ENCODE measurements at places on chromosomes 2 and 18.

DNA sequence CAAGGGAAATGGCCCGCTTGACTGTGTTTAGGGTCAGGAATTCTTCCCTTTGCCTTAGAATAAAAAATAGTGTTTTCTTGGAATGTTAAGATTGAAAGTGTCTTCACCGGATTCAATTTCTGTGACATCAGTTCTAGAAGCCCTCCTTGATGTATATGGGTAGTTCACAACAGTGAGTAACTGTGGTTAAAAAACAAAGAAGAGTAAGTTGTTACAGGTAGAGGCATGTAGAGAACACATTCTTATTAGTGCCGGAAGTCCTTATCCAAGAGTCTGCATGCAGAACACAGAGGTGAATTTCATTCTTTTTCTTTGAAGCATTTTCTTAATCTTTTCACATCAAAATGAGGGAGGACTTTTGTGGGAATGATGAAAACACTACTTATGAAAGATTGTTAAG is 105.5 kb downstream of the FMNL2 start:
- DNase-seq = no peak

DNA sequence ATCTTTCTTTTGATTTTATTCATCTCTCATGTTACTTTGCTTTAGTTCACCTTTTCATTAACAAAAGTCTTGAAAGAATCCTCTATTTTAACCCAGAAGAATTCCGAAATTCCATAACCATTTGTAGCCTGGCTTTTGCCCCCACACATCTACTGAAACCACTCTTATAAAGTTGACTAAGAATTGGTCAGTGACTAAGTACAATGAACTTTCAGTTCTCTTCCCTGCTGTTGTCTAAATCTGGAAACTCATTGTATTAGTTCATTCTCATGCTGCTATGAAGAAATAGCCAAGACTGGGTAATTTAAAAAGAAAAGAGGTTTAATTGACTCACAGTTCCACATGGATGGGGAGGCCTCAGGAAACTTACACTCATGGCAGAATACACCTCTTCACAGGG is 49.9 kb upstream of the PNPT1 start:
- DNase-seq = no peak

DNA sequence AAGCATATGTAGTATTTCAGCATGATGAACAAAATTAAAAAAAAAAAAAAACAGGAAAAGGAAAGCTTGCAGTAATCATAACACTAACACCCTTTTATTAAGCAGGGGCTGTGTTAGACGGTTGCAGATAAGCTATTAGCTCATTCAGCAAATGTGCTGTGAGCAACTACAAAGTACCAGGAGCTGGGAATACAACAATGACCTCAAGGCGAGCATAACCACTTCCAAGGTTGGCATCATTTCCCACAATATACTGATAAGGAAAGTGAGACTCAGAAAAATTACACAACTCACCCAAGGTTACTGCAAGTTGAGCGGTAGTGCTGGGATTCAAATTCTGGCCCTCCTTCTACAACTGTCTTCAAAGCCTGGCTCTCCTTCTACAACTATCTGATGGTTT is 38.2 kb upstream of the ACTR3 start:
- no peak for DNase-seq

GRCh38 chr18:35732636-35733035 is 151.1 kb downstream of the GALNT1 start:
- no peak for DNase-seq

DNA sequence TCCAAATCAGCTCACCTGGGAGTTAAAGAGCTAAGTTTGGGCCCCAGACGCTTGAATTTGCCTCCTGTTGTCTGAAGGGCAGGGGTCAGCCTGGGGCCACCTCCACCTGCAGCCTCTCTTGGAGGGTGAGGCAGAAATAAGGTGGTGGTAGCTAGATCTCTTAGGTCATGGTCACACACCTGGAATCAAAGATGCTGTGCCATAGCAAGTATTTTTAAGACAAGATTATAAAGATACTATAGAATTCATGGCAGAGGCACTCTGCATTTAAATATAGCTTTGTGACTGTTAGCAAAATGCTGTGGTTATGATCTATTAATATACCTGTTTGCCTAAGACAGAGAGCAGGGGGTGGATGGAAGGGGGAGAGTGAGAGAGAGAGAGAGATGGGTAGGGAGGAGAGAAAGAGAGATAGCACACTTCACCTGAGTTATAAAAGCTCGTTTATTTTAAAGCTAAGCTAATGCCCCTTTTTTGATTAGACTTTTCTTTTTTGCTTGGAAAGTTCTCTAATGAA is 242.7 kb downstream of the TMEM182 start:
- no peak for DNase-seq

- no peak for DNase-seq
Observed at GRCh38 chr2:224646242-224646846, 61.2 kb upstream of the CUL3 start.

- no peak for DNase-seq
Observed at GRCh38 chr18:6414118-6414722, 491 bp downstream of the L3MBTL4 start.

DNA sequence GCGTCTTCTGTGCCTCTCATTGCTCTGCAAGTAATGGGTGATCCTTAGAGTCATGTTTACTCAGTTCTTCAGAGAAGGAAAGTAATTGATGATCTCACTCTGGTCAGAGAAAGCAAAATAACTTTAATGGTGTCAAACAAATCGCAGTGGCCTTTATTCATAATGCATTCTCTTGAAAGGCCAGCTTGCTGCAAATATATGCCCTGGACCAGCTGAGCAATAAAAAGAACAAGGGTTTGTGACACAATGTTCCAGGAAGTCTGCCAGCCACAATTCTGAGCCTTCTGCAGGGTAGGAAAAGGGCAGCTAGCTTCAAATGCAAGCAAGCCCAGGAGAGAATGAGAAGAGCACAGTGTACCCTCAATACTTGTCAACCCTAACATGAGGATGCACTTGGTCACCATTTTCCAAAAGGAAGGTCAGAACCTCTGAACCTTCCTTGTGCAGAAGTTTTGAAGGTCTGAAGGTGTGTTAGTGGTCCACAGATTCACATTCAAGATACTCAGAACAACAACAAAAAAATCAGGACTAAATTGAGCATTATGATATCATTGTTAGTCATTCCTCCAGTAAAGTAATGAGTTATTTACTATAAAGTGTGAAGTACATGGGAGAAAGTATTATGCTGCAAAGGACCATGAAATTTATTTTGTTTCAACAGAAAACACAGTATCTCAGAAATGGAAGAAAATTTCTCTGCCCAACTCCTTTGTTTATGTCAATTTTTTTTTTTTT is 355.6 kb downstream of the PAX3 start:
- no peak for DNase-seq

GRCh38 chr2:208031608-208032019 is 6.3 kb upstream of the PLEKHM3 start:
- DNase-seq = no peak

DNA sequence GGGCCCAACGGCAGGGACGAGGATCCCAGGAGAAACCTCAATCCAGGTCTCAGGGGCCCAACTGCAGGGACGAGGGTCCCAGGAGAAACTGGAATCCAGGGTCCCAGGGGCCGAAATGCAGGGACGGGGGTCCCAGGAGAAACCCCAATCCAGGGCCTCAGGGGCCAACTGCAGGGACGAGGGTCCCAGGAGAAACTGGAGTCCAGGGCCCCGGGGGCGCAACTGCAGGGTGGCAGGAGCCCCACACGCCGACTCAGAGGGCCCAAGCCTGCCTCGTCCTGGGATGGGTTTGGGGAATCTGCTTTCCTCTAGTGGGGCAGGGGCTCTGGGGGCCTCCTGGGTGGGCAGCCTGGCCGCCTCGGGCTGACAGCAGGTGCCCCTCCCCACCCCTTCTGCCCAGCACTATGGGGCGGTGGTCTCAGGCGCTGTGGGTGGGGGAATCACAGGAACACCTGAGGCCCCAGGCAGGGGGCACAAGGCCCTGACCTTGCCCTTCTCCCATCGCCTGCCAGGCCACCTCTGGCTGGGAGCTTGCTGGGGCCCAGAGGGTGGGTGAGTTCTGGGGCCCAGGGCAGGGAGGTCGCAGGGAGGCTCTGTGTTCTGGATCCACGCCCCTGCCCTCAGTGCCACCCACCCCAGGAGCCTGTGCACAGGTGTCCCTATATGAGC is 7.1 kb downstream of the RTP5 start:
- no peak for DNase-seq

DNA sequence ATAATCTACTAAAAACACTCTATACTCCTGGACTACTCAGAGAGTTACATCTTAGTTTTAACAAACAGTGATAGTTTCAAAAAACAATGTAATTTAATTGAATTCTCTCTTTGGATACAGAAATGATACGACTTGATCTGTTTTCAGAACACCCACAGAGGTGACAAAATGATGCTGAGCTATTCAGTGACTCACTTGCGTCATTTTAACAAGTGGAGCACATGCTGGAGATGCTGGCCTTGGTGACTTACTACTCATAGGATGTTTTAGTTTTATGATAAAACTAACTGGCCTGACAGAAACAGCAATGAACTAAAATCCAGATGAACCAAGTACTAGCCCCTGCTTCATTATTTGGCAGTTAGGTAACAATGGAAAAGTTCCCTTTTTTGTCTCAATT is 101.3 kb upstream of the ITGB6 start:
- DNase-seq = no peak

GRCh38 chr2:98459496-98460175 is 15.0 kb downstream of the INPP4A start:
- DNase-seq = no peak

- DNase-seq = no peak
Observed at GRCh38 chr2:182088681-182089320, 103.1 kb downstream of the PPP1R1C start.

DNA sequence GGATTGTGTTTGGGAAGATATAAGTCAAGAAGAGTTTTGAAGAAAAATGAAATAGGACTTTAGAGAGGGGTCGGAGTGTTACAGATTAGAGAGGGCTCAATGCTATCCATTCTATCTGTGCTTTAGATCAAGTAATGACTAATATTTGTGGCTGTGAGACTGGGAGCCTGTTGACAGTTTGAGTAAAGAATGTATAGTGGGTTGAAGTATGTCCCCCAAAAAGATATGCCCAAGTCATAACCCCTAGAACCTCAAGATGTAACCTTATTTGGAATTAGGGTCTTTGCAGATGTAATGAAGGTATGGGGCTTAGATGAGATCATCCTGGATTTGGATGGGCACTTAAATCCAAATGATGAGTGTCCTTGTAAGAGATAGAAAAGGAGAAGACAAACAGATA is 55.3 kb upstream of the SERPINE2 start:
- no peak for DNase-seq

DNA sequence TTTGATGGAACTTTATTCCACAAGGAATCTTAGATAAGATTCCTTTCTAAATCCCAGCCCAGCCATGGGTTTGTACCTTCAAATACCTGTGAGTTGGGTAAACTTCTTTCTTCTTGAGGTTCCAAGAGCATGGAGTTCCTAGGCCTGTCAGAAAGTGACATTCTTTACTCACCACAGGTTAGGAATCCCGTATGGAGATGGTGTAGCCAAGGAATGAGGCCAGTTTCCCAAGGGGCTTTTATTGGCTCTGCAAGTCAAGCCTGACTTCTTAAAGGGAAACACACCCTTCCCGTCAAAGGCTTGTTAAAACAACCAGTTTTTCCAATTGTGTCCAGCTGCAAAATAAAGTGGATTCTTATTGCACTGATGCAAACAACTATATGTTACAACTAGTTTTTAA is 45.8 kb downstream of the STK17B start:
- no peak for DNase-seq

DNA sequence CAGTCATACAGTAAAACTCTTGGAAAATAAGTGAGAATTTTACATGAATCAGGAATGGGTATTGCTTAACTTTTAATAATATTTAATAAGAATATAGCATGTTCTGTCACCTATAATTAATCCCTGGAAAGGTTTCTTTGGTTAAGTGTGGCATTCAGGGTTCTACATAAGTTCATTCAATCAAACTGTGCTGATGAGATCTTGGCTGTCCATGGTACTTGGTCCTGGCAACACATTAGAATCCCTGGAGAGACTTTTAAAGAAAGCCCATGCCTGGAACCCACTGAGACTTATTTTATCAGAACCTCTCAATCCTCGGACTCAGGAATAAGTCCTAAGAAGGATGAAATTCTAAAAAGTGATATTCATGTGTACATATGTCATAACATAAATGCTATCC is 60.3 kb downstream of the CERKL start:
- DNase-seq = no peak

DNA sequence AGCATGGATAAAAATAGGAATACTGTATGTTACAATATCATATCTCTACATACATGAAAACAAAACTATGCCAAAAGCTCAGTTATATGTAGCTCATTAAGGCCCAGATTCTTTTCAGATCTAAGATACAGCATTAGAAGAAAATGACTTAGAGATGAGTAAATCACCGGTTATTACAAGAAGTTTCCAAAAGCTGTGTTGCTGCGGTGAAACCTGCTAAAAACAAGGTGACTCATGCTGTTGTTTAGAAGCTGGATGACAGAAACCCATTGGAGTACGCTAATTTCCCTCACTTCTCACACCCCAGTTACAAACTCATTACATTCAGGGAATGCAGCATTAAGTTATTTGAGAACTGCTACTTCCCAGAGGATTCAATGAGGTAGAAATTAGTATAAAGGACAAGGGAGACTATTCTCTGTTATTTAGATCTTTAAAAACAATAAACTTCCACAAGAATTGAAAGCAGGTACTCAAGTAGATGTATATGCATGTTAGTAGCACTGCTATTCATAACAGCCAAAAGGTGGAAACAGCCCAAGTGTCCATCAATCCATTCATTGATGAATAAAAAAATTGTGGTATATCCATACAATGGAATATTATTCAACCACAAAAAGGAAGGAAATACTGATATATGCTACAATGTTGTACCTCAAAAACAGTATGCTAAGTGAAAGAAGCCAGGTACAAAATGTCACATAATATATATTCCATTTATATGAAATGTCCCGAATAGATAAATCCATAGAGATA is 32.6 kb downstream of the RBKS start:
- DNase-seq = no peak

DNA sequence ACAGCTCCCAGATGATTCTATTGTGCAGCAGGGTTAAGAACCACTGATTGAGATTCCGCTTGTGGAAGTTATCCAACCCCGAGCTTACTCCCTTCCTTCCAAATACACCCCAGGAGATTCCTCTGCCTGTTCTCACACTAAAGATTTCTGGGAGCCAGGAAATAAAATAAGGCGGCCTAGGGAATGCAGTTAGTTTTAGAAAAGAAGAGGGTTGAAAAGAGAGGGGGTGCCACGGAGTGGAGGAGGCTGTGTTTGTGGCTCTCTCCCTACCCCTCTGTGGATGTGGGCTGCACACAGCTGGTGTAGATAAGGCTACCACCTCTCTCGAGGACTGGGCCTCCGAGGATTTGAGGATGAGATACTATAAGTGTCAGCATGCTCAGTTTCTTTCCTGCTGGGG is 25.1 kb upstream of the SP3 start:
- no peak for DNase-seq

DNA sequence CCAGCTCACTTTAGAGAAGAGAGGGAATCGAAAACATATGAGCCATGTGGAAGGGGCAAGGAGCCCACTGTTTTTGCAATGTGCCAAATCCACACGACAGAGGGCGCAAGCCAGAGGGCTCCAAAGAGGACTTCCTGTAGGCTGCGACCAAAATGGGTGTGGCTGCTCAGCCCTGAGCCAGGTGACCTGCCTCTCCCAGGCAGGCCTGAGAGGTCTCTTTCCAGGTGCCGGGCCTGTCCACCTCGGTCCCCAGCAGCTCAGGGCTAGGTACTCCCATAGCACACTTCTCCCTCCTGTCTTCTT is 153.8 kb downstream of the TTC32 start:
- DNase-seq = no peak
